ENCODE measurements at places on chromosomes 4 and X. TPM values are rescaled to one million over a fixed set of nuclear protein-coding genes. Genes with fewer than 3 reads are reported as not detected.

DNA sequence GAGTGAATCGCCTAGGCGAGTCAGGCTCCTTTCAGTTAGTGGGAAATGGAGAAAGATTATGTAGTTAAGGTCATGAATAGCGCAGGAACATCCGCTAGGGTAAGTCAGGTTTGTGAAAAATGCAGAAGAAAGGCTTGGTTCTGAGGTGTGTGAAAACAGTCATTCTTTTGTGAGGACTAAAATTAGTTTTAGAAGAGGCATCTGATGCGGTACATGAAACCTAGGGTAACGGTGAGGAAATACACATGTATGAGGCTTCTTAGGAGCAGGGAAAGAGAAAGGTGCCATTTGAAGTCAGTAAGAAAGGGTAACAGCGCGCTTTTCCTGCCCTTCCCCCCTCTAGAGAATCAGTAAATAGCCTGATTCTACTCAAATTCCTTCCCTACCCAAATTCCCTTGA lies 570 bp upstream of the RNF128 start:
- peak; percentile 18 for DNase-seq

- DNase-seq: no peak
Observed at GRCh38 chr4:40058854-40059253, 2.2 kb downstream of the N4BP2 start.

- DNase-seq: no peak
Observed at GRCh38 chrX:109281483-109282275, 200.2 kb downstream of the GUCY2F start.

DNA sequence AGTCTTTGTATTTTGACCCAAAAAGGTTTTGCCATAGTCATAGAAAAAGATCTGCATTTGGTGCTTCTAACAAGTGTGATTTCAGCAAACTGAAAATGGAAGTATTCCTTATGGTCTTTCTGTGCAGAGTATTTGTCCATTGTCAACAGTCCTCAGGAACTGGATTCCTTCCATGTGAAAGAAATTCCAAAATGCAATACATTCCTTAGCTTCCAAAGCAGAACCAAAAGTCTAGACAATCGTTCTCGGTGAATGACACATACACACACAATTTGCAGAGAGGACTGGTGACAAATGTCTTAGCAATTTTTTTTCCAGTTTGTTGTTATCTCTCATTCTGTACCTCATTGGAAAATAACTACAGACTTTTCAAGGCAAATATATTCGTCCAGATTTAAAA lies 562.2 kb upstream of the SLIT2 start:
- peak; percentile 57 for DNase-seq

- DNase-seq: no peak
Observed at GRCh38 chr4:136850446-136850845, 681.8 kb downstream of the PCDH18 start.

DNA sequence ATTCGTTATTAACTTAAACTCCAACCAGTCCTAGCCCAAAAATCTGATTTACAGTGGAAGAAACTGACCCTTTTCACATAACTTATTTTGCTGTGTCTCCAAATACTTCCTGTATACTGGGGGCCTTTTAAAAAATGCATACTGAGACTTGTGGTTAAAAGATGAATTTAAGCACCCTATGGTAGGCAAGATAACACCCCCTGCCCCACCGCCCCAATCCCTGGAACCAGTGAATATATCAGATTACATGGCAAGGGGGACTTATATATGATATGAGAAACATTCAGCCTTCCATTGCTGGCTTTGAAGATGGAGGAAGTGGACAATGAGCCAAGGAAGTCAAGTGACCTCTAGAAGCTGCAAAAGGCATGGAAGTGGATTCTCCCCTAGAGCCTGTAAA lies 3.1 kb upstream of the CLCN3 start:
- DNase-seq: no peak

DNA sequence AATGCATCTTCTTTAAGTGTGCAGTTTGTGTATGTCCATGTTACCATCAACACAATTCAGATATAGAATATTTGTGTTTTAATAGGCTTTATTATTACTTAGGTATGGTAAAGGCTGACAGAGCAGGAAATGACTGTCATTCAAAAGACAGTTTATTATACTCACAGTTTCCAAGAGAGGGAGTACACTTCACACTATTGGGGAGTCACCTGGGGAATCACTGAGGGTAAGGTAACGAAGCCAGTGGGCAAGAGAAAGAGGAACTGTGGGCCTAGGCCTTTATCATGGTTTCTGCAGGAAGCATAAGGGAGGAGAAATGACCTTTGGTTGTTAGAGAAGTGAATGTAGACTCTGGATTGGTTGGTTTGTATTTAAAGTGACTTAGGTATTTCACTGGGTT lies 235.1 kb upstream of the HCCS start:
- DNase-seq: no peak

DNA sequence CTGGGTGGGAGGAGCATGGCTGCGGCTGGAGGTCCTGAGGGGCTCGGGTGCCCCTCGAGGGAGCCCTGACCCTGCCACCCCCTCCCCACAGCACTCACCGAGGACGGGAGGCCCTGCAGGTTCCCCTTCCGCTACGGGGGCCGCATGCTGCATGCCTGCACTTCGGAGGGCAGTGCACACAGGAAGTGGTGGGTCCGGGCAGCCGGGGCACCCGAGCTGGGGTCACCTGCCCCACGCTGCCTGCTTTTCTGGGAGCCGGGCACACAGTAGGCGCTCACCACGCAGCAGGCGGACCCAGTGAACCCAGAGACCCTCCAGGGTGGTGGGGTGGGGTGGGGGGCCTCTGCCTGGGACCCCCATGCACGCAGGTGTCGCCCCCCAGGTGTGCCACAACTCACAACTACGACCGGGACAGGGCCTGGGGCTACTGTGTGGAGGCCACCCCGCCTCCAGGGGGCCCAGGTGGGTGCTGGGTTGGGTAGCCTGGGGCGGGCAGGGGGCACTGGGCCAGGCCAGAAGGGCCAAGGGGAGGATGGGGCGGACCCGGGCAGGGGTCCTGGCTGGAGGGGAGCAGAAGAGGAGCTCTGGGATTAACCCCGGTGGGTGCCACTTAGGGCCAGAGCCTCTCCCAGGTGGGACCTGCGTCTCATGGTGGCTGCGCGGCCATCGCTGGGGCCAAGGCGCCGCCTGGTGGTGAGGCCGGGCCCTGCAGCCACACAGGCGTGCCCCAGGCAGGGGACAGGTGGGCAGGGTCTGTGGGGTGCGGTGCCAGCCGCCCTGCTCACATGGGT lies 1.4 kb downstream of the HGFAC start:
- DNase-seq: no peak

DNA sequence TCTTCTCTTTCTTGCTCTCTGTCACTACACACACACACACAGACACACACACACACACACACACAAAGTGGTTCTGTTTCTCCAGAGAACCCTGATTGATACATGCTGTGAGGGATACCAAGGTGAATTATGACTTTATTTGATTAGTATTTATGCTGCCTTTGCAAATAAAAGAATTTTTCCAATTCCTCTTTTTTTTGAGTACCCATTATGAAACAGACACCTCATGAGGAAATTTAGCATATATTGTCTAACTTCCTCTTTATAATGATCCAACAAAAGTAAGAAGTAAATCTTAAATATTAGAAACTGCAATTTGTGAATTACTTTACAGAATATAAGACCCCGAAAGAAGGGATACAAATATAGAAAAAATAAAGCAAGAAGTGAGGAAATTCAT lies 14.3 kb upstream of the RAB28 start:
- no peak for DNase-seq

DNA sequence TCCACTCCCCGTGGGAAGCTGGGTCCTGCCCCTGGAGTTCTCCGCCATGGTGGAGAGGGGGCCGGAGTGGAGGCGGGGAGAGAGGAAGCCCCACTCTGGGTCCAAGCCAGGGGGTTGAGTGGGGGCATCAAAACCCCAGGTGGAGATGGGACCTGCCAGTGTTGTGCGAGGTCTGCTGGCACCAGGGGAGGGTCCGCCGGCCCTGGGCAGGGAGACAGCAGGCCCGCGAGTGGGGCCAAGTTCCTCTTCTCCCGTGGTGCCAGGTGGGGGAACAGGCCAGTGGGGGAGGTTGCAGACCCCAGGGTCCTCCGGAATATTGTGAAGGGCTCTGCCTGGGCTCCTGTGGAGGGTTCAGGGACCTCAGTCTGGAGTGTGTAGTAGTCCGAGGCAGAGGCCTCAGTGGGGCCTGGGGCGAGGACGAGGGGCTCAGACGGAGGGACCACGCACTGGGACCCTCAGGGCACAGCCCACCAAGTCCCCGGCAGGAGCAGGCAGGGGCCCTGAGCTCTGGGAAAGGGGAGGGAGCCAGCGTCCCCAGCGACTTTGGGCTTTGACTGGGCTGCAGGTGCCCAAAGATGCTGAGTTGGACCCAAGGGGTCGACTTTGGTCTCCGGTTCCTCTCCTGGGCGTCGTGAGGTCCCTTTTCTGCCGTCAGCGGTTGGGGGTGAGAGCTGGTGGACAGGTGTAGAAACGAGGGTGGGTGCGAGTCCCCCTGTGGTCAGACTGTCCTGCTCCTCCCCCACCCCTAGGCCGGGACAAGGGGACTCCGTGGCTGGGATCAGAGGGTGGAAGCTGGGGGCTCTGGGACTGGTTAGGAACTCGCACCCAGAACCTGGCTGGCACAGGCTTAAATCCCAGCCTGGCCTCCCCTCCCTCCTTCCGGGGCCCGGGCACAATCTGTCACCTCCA lies 43.8 kb upstream of the NKX1-1 start:
- DNase-seq: no peak

DNA sequence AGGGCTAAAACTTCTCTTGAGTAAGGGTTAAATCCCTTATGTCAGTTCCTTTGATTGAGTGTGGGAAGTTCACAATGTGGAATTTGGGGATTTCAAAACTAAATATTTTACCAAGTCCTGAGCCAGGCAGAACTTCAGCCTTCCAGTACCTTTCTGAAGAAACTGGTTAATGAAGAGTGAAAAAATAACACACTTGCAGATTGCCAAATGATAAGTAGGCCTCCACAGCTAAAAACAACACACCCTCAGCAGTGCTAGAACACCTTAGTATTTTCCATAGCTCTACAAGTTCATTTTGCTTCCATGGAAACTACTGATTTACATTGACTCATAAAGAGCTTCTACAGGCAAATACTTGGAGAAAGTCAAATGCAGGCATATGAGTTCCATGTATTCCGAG lies 326.8 kb downstream of the ZNF674 start:
- peak; percentile 38 for DNase-seq

GRCh38 chrX:137387646-137388045 lies 178.3 kb upstream of the ZIC3 start:
- DNase-seq: no peak

DNA sequence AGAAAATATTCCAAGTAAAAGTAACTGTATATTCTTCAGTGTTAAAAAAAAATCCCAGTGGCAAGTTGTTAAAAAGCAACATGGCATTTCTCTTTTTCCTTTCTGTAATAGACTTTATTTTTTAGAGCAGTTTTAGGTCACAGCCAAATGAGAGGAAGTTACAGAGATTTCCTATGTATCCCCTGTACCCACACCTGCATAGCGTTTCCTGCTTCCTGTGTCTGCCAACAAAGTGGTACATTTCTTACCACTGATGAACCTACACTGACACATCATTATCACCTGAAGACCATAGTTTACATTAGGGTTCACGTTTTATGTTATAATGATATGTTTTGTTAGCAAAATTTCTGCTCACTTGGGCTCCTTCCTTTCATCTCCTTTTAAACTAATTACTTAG lies 124.7 kb downstream of the GPAT3 start:
- no peak for DNase-seq

- DNase-seq: peak; percentile 55
Observed at GRCh38 chr4:183396227-183396637, 48.2 kb upstream of the CDKN2AIP start.

GRCh38 chrX:56987741-56988140 lies 7.6 kb downstream of the SPIN3 start:
- no peak for DNase-seq

- peak; percentile 37 for DNase-seq
Observed at GRCh38 chrX:11429538-11430085, 136.4 kb downstream of the AMELX start.

GRCh38 chr4:145795521-145795920 lies 115.6 kb downstream of the C4orf51 start:
- DNase-seq: no peak

DNA sequence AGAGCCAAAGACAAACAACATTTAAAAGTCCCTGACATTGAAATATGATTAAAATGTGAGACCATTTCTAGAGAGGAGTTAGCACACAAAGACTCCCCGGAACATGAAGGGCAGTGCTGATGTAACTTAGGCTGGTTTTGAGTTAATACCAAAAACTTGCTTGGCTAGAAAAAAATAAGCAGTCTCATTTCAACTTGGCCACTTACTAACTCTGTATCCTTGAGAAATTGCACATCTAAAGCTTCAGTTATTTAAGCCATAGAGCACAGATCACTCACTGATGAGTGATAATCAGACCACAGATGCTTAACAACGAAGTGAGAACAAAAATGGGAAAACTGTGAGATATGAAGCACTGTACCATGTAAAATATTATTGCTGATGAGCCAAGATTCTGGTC lies 65.9 kb upstream of the MAOA start:
- DNase-seq: peak; percentile 42

DNA sequence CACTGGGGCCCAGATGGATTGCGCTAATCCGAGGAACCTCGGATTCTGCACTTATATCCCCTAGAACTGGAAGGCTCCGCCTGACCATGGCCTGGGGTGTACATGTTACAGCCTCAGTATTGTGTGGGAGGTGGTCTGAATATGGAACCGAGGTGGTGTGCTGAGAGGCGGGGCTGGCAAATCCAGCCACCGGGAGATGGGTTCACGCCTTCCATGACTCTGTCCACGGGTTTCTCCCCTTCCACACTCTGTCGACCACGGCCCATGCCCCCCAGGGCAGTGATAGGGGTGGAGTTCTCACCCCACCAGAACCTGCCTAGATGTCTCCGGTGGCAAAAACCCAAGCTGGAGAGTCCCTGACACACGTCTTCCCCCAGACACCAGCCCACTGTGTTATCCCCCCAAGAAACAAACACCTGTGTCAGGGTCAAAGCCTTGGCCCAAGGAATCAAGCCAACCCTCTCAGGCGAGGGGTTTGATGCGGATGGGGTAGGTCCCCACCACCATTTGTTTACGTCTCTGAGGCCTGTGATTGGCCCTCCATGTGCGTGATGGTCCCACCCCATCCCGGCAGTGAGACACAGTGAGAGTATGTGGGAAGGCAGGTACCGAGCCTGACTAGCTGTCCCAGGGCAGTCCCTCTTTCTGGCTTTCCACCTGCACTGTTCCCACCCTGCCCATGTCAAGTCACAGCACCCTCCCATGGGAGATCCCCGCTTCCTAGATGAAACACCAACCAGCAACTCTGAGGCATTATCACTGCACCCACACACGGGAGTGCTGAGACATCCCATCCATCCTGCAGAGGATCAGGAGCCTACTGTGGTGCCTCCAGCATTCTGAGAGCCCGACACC lies 6.6 kb upstream of the LOC101059915 start:
- no peak for DNase-seq

Gene ZNF81
- 2.4 TPM for total RNA-seq

Gene NUDT11
- total RNA-seq: 6.1 TPM

Gene FAM9B
- not detected for total RNA-seq

Gene CPE
- 48.3 TPM for total RNA-seq

Gene RASGEF1B
- 6.8 TPM for total RNA-seq

Gene VAMP7
- total RNA-seq: 21.5 TPM

Gene ARSJ
- total RNA-seq: 29.0 TPM

Gene PCDH7
- 12.1 TPM for total RNA-seq

Gene KCND1
- 0.26 TPM for total RNA-seq

Gene GLUD2
- 0.53 TPM for total RNA-seq

Data from bronchial epithelial cell (primary cell).